ENCODE measurements at places on chromosomes 2 and 18.

DNA sequence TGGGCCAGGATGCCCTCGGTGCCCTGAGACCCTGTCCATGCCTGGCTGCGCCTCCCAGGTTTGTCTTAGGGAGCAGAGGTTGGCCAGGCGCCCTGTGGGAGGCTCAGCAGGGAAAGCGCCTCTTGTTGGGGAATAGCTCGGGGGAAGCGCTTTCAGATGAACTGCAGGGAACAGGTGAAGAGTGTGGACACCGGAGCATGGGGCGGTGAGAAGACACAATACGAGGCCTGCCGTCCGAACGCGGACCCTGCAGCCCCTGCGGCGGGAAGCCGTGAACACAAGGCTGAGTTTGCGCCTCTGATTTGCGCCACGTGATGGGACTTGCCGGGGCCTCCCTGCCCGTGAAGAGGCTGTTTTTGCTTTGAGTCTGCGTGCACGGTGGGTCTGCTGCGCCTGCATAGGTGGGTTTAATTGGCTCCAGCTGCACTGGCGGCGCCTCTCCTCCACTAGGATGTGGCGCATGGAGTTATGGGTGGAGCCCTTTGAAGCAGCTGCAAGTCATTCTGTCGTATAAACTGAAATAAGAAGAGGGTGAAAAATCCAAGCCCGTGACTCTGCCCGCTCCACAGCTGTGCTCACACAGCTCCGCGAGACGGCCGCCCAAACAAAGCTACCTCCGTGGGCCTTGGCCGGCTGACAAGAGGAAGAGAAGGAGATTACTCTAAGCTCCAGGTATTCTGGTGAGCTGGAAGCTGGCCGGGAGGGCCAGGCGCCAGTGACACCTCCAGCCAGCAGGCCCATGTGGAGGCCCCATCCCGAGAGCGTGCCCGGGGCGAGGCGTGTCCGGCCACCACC lies 103.5 kb upstream of the CTDP1 start:
- H3K36me3 ChIP-seq = no peaks in the 10 kb centered on the region
- H3K27ac ChIP-seq = peak overlapping the region; percentile 65

- H3K4me3 ChIP-seq = peak overlapping the region; percentile 85
- H3K27ac ChIP-seq = peak overlapping the region; percentile 98
- peak; percentile 31 for DNase-seq
- no peaks in the 10 kb centered on the region for H3K27me3 ChIP-seq
- no peaks in the 10 kb centered on the region for H3K36me3 ChIP-seq
Measured at GRCh38 chr2:9554921-9555296, 721 bp downstream of the ADAM17 start.

GRCh38 chr2:47611771-47612170 lies 171.2 kb upstream of the MSH6 start:
- no peak overlapping the region for H3K27ac ChIP-seq
- no peak overlapping the region for H3K4me3 ChIP-seq
- H3K36me3 ChIP-seq = no peaks in the 10 kb centered on the region
- no peaks in the 10 kb centered on the region for H3K4me1 ChIP-seq
- no peaks in the 10 kb centered on the region for H3K27me3 ChIP-seq

- H3K27ac ChIP-seq = no peak overlapping the region
- H3K4me3 ChIP-seq = no peak overlapping the region
- no peaks in the 10 kb centered on the region for H3K4me1 ChIP-seq
- no peak for DNase-seq
- H3K27me3 ChIP-seq = no peaks in the 10 kb centered on the region
Measured at GRCh38 chr2:200188876-200189275, 117.6 kb upstream of the SPATS2L start.

- H3K4me3 ChIP-seq = no peak overlapping the region
- H3K36me3 ChIP-seq = no peaks in the 10 kb centered on the region
- H3K27me3 ChIP-seq = no peaks in the 10 kb centered on the region
- H3K4me1 ChIP-seq = no peaks in the 10 kb centered on the region
- no peak overlapping the region for H3K27ac ChIP-seq
Measured at GRCh38 chr2:453132-453531, 165.2 kb upstream of the ALKAL2 start.

DNA sequence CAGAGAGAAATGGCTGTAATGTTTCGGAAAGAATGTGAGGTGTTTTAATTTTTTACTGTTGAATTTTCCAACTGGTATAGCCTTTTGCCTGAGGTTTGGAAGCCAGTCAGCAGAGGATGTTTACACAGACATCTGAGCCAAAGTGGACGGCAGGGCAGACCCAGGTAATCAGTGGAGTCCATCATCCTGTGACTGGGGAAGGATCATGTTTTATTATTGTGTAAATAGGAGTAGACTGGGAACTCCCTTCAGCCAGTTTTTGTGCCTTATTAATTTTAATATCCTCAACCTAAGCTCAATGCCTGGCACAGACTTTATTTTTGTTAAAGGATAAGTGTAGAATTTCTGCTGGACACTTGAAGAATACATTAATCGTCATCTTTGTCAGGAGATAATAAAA lies 142.0 kb upstream of the GAREM1 start:
- H3K27me3 ChIP-seq = no peaks in the 10 kb centered on the region
- no peak overlapping the region for H3K4me3 ChIP-seq
- no peaks in the 10 kb centered on the region for H3K4me1 ChIP-seq
- DNase-seq = no peak

DNA sequence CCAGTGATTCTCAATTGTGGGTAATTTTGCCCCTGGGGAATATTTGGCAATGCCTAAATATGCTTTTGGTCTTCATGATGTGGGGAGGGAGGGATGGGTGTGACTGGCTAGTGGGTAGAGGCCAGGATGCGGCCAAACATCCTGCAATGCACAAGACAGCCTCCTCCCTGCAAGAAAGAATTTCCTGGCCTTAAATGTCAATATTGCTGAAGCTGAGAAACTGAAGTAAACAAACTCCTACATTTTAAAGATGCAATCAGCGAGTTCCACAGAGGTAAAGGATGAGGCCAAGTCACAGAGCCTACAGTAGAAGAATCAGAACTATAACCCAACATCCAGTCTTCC lies 272.9 kb upstream of the EPHA4 start:
- H3K4me3 ChIP-seq = no peak overlapping the region
- no peaks in the 10 kb centered on the region for H3K27me3 ChIP-seq
- H3K4me1 ChIP-seq = no peaks in the 10 kb centered on the region
- H3K36me3 ChIP-seq = no peaks in the 10 kb centered on the region
- no peak for DNase-seq
